GM06990 (cell line): ENCODE measurements at places on chromosomes 3 and 15.
A peak's percentile ranks its signal among the peaks of the same experiment; 100 is the strongest.

DNA sequence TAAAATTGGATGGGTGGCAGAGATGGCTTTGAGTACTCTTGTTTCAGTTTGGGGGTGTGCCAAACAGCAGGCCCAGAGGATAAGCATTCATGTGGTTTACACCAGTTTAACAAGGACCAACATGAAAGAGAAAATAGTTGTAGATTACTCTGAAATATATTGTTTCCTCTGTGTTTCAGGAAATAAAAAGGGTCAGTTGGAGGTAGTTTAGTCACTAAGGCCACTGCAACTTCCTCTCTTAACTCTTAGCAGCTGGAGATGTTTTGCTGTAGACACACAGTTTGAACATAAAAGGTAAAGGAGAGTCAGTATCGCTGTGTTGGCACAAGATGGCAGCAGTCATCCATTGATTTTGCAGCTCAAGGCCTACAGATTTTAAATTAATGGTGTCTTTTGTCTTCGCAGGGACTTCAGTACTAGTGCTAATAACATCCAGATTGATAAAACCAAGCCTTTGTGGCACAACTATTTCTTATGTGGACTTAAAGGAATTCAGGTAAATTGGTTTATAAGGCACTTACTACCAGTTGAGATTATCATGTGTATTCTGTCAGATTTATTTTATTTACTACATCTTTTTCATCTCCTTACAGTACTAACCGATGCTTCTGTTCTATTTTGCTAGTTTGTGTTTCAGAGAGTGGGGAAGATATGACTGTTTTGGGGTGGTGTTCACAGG is 65.5 kb downstream of the GALK2 start:
- DNase-seq: peak; percentile 39

DNA sequence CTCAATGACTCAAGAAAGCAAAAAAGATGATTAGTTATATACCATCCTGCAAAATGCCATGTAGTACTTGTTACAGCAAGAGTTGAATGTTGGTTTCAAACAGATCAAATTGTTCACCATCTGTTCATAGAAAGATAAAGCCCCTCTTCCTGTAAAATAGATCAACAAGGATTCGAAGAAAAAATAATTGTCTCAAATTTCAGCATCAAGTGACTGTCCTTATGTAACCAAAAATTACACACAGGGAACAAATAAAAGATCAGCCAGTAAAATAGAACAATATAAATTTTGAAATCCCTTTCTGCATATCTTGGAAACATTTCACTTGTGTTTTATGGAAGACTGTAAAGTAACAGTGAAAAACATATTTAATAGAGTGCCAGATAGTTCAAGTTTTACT is 165.1 kb upstream of the STAC start:
- no peak for DNase-seq

DNA sequence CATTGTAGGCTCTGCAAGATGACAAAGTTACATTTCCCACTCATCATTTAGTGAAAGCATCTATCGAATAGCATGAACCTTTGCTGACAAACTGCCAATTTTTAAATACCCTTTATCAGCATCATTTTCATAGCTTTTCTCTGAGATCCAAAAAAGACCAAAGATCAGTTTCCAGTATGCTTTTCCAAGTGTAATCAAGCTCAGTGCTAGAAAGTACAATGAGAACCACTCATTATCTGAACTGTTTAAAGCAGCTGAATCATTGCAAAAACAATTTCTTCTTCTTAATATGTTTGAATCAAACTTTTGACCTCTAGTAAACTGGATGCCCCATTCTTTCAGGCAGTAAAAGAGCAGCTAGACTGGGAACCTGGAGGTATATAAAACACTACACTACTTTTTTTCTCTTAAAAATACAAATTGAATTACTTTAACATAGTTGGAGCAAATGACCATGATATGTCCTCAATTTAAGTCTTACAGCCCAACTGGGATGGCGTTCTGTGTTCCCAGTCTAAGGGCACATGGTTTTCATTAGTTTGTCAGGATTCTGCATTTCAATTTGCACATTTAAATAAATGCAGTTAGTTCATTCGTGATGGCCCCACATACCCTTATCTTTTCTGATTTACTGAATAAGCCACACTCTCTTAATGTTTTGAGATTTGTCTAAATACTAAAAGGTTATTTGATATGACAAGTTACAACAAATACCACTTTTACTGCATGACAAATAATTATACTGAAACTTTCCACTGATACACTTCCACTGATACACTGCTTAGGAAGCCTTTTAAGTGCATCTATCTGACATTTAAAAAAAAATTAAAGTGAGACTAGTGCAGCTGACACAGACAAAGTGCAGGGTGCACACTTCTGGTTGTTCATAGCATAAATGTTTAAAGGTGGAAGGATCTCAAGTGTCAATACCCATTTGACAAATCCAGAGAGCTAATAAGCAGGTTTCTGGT is 146.0 kb upstream of the FRMD4B start:
- no peak for DNase-seq

DNA sequence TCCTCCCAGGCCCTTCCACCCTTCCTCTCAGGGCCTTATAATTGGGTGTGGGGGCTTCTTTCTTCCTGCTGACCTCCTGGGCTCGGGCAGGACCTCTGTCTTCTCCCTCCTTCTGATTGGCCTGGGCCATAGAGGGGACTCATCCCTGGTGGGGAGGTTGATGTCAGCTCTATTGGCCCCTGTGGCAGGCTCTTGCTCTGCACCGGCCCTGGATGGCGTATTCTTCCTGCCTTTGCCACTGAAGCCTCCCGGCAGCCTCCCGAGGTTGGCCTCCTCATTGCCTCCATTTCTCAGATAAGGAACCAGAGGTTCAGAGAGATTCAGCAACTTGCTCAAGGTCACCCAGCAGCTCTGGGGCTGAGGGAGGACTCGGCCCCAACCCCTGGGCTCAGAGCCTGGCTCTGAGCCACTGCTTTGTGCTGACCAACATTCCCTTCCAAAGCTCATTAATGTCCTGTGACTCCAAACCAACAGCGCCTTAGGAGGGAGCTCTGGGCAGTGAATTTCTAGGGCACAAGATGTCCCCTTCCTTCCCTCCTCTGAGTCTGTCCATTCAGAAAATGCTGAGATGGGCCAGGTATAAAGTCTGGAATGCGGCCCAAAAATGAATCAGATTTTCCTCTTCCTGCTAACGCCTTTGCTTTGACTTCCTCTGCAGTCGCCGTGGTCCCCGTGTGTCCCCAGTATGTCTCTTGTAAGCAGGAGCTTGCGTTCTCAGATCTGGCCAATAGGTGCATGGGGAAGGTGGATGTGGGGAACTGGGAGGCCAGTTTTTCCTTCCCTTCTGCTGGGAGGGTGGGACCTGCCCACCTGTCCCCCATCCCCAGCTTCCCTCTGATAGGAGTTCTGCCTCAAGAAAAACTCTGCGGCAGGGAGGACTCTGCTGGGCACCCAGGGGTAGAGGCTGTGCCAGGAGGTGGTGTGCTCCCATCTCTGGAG is 74.2 kb downstream of the HMCES start:
- DNase-seq: no peak

- DNase-seq: no peak
Observed at GRCh38 chr3:50268703-50269451, at the start of gene SEMA3B. TSS of gene SEMA3B (plus strand) at chr3:50269147. CDS start at chr3:50269241, 94 bp downstream.

- no peak for DNase-seq
Observed at GRCh38 chr3:128549283-128550112, 56.5 kb upstream of the GATA2 start.

DNA sequence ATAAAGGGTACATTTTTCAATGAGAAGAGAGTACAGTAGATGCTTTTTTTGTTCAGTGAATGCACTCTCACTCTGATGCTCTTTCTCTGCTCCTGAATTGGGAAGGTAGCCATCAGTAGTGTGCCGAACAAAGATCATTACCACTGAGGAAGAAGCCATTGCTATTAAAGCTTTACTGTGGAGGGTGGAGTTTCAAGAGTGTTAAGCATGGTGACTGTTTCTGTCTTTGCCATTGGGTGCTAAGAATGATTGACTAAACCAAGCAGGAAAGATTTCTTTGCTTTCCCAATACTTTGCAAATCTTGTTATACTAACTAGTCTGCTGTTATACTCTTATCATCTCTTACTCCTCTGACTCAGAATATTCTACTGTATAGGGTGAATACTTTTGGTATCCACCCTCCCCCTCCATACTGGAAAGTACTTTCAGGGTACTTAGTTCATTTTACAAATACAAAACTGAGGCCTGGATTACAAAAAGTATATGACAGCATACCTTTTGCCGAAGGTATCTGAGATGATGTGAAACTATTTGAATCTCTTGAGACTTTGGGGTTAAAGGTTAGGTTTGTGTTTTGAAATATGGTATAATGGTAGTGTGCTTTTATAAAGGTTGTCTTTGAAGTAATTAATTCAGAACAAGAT is 1.7 kb downstream of the RAB11A start:
- peak; percentile 31 for DNase-seq

- peak; percentile 67 for DNase-seq
Observed at GRCh38 chr3:18649666-18650363, 224.7 kb upstream of the SATB1 start.

DNA sequence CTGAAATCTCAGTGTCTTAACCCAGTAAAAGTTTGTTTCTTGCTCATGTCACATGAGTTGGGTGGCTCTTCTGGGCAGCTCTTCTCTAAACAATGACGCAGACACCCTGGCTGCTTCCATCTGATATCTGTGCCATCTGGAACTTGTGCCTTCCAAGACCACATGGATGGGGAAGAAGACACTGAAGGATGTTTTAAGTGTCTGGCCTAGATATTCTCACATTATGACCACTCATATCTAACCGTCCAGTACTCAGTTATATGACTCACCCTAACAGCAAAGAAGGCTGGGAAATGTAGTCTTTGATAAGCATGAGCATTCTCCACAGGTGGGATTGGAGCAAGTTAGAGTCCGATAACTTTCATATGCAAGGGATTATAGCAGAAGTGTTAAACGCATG is 66.4 kb downstream of the RYR3 start:
- no peak for DNase-seq

DNA sequence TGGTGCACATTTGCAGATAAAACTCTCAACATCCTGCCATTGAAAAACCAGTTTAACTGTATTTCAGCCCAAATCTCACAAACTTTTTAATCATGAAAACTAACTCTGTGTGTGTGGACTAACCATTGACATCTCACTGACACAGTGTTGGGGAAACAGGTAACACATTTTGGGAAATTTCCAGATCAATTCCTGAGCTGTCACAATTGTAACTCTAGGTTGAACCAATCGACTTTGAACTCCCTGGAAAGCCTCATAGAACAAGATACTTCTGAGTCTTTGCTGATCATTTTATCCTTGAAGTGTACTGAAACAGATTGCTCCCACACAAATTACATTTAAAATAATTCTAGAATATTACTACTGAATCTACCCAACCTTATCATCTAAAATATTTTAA is 667.9 kb upstream of the NR2F2 start:
- DNase-seq: no peak

- DNase-seq: no peak
Observed at GRCh38 chr15:68292157-68292781, 14.7 kb downstream of the FEM1B start.

- DNase-seq: no peak
Observed at GRCh38 chr15:65246026-65246714, 34.9 kb upstream of the CILP start.

DNA sequence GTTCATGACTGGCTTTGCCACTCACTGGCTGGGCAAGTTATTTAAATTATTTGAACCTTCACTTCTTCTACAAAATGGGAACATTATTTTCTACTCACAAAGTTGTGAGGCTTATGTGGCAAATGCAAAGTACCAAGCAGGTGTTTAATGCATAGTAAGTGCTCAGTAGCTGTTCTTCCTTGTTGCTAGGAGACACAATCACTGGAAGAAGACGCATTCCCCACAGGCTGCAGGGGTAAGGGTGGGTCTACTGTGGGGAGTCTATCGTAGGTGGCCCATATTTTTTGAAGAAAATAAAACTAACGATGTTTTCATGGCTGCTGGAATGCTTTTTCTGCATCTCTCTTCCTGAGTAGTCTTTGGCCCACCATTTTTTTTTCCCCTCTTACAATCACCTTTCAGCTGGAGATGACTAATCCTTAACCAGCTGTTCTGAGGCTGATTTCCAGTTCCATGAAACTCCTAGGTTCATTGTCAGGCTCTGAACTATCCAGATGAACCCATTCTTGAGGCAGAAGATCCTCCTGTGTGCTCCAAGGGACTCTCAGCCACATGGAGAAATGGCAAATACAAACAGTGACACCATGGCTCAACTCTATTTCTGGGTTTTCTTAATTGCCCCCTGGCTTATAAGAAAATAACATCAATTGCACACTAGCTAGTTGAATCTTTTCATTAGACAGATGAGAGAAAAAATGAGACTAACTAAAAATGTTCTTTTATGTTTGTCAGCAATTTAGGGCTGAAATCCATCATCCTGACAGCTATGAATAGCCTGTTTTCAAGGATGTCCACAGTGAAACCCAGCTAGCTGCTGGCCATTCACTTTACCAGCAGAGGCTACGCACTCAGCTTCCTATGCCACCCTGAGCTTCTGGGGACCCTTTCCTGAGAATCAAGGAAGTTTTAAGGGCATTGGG is 108.3 kb upstream of the ETV5 start:
- no peak for DNase-seq

DNA sequence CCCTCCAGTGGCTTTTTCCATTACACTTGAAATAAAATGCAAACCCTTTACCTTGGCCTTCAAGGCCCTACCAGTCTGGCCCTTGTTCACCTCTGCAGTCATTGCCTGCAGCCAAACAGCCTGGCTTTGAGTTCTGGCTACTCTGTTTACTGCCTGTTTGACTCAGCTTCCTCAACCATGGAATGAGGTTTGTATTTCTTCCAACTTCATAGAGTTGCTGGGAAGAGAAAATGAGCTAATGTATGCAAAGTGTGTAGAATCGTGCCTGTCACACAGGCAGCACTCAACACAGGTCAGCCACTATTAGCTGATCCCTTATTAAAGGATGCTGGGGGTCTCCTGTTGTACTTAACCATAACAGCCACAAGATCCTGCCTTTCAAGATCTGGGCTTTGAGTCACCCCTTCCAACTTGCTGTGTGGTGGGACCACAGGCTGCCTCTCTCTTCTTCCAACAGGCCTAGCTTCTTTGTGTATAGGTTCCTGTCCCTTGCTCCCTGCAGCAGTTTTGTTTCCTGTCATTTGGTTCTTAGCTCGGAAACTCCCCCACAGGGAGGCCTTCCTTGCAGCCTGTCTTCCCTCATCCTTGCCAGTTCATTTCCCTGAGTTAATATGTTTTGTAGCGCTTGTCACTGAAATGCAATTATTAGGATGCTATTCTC is 6.4 kb downstream of the MED12L start:
- no peak for DNase-seq

GRCh38 chr3:129184396-129184657 is 631 bp upstream of the CNBP start:
- no peak for DNase-seq

- no peak for DNase-seq
Observed at GRCh38 chr15:37057256-37057655, 43.1 kb downstream of the MEIS2 start.

DNA sequence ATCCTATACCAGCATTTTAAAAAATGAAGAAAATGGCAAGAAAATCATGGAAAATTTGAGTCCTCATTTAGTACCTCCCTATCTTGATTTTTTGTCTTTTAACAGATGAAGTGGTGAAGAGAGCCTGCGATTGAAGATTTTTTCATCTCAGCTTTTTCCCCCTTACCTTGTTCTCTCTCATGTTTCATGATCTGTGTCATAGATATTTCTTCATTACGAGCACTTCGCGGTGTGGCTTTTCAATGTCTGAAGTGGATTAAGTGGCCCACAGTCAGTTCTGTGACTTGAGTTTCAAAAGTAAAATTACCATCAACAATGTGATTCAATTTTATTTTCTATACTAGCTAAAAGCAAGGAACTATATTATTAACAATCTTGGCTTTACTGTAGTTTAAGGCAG is 147.2 kb downstream of the FNDC3B start:
- no peak for DNase-seq

- DNase-seq: no peak
Observed at GRCh38 chr15:81398910-81399551, 25.0 kb upstream of the TMC3 start.
